ENCODE measurements at places on chromosomes 7 and 10.
A peak's percentile ranks its signal among the peaks of the same experiment; 100 is the strongest.

GRCh38 chr7:30799206-30799975 lies 28.2 kb downstream of the MINDY4 start:
- DNase-seq = peak; percentile 14

GRCh38 chr10:46031648-46032532 lies 1.5 kb upstream of the NCOA4 start:
- no peak for DNase-seq

DNA sequence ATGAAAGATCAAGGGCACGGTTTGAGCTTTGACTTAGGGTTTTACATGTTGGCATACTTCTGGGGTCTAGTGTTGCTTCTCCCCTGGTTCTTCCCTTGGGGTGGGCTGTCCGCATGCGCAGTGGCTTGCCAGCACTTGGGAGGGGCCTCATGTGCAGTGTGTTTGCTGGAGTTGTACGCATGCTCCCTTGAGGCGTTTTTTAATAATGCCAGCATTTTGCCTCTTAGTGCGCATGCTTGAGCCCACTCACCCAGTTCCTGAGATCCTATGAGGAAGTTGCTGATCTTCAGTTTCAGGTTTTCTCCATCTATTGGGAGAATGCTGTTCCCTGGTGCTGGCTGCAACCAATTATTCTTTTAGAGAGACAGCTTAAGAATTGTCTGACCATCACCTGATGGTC lies 113.4 kb upstream of the GPR141 start:
- no peak for DNase-seq

DNA sequence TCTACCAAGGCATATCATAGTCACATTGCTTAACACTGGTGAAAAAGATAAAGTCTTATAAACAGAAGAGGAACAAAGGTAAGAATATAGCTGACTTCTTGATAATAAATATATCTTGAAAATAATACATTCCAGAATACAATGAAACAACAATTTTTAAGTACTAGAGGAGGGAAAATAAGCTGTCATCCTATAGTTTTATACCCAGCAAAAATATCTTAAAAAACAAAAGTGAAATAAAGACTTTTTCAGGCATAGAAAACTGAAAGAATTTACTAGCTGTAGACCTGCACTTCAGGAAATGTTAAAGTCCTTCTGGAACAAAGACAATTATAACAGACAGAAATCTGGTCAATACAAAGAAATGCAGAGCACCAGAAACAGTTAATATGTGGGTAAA lies 21.4 kb upstream of the MACROH2A2 start:
- DNase-seq = no peak

DNA sequence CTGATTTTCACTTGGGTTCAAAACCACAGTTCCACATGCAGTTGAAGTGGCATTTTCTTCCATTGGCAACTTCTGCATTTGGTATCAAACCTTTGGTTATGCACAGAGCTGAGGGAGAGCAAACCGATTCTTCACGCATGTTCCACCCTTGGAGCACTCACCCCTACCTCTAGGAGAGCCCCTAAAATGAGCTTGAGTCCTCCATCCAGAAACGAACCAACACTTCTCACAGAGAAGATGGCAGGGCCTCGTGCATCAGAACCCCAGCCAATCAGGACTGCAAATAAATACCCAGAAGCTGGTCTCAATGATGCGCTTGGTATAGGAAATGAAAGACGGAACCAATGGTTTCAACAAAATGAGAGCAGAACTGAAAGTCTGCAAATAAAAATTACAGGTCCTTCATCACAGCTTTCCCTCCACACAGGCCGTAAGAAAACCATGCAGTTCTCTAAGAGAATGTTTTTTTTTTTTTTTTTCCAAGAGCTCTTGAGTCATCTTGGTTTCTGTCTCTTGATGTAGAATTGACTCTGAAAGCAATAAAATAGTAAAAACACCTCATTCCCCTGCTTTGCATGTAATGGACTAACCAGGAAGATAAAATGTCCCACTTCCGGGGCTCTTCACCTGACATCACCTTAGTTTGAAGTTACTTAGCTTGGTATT lies 23.9 kb downstream of the KLF6 start:
- DNase-seq = peak; percentile 6

GRCh38 chr10:86480571-86480970 lies 41.0 kb downstream of the WAPL start:
- DNase-seq = no peak

- DNase-seq = no peak
These were observed 17.8 kb downstream of the MET start for GRCh38 chr7:116689790-116690259.

DNA sequence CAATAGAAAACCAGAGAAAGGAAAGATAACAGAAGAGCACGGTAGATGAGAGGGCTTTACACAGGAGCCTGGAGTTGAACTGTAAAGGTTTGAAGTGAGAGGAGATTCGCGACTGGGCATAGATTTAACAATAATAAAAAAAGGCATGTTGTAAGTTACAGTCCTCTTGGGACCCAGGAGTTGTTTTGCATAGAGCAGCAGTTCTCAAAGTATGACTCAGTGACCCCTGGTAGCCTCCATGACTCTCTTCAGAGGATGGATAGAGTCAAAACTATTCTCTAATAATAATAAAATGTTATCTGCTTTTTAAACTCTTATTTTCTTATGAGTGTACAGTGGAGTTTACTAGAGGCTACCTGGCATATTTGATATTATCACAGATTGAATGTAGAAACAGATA lies 262.3 kb downstream of the SORCS3 start:
- no peak for DNase-seq

GRCh38 chr10:94361171-94361794 lies 1.5 kb downstream of the NOC3L start:
- DNase-seq = peak; percentile 27

GRCh38 chr10:129385600-129385999 lies 81.4 kb upstream of the MGMT start:
- no peak for DNase-seq

DNA sequence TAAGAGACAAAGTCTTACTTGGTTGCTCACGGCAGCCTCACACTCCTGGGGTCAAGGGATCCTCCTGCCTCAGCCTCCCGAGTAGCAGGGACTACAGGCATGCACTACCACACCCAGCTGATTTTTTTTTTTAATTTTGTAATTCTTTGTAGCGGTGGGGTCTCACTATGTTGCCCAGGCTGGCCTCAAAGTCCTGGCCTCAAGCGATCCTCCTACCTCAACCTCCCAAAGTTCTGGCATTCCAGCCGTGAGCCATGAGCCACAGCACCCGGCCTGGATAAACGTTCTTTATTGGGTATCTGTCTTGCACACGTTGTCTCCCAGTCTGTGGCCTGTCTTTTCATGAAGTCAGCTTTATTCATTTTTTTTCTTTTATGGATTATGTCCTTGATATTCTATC lies 636.1 kb upstream of the FOXK1 start:
- no peak for DNase-seq

DNA sequence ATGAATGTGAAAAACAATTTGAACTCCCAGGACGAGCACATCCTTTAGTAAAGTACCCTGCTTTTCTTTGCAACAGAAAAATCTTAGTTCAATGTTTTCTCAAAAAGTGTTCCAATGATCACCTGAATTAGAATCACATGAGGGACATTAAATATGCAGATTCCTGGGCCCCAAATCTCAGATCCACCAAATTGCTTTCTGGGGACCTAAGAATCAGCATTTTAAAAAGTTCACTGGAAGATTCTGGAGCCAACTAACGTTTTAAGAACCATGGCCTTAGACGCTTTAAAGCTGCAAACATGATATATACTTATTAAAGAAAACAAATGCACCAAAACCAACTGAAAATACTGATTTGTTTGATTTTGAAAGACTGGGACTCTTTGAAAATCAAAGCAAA lies 143.4 kb upstream of the TMEM168 start:
- DNase-seq = no peak

DNA sequence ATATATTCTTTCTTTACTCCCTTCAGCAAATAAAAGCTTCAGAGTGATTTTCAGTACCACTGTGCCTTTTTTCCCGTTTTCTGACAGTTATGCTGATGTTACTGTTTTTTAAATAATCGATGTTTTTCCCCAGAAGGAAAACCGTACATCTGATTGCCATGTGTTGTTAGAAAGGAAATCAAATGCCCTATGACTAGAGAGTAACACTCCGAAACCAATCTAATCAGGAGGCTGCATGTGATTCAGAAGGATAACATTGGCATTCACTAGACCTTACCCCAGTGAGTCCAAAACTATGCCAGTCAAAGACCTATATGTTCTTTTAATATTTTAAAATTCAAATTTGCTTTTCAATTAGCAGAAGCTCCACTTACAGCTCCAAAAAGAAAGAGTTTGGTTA lies 116.3 kb downstream of the TMEM26 start:
- no peak for DNase-seq

DNA sequence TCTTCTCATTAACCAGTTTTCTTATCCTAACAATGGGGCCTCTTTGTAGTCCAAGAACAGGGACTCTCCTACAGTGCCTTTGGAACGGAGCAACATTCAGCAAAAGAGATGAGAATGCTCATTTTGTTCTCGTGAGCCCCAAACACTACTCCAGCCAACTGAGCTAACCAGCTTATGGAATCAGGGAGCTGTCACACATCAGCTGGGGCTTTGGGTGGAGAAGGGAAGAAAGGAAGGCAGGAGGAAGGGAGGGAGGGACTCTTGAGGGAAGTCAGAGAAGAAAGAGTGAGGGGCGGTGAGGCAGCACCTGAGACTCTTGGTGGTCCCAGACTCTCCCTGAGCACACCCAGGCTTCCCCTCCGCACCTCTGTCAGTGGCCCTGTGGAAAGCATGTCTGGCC lies 123.1 kb downstream of the CLEC2L start:
- no peak for DNase-seq
